Tongue (tissue), 3 donors: ENCODE measurements at places on chromosomes 6 and 20. TPM values are rescaled to one million over a fixed set of nuclear protein-coding genes. Genes with fewer than 3 reads are reported as not detected.

The C6orf132 gene
- total RNA-seq = 8.5 TPM

GRCh38 chr20:61636531-61637116, 384.6 kb downstream of the CDH4 start:
- no peak for DNase-seq

DNA sequence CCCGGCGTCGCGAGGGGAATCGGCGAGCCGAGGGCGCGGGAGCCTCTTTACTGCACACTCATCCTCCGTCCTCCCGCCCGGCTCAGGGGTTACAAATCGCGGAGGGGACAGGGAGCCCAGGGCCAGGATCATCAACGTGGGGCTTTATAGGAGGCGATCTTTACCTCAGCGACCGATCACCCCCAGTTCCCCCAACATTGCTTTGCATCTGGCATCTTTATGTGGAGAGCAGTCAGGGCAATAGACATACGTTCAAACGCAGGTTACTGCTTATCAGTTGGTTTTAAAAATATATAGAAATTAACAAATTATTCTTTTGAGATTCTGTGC, 634 bp downstream of the HSF2 start:
- peak; percentile 54 for DNase-seq

GRCh38 chr6:64325093-64325492, 689.5 kb downstream of the PHF3 start:
- DNase-seq = no peak

DNA sequence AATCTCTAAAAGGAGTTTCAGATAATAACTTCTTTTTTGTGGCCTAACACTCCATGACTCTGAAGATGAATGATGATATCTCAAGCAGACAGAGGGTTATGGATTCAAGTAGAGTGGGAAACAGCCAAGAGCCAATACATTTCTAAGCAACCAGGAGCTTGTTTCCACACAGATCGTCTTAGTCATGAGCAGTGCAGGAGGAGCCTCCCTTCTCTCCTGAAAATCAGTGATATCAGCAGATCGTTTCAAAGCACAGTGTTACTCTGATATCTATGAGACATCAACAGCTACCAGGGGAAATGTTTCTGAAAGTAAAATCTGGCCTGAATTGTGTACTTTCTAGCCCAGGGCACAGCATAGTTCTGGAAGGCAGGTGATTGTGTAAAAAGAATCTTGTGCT, 11.5 kb downstream of the ADGRG6 start:
- DNase-seq = no peak

- DNase-seq = no peak
Measured at GRCh38 chr6:41687501-41688175, 47.8 kb downstream of the TFEB start.

DNA sequence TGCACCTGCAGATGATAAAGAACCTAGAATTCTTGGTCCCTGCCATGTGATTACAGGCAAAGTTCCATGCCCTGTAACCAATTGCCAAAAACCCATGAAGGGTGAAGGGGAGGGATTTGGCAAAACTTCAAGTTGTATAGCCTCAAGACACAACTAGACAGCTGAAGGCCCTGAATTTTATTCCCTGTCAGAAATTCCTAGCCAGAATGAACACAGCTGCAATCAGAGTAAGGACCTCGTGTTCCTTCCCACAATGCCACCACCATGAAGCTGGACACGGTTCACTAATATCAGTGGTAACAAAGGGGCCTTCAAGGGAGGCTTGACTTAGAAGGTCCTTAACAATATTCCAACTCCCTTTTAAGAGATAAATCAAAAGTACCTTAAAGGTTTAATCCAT, 22.5 kb upstream of the IRAK1BP1 start:
- DNase-seq = peak; percentile 40

The USP49 gene
- total RNA-seq = 4.1 TPM
